CD8-positive, alpha-beta T cell (primary cell): ENCODE measurements at places on chromosomes 6 and 20.

GRCh38 chr20:9597547-9597946 is 83.2 kb downstream of the LAMP5 start:
- no peak for DNase-seq

GRCh38 chr6:34656378-34657036 is 40.1 kb downstream of the ILRUN start:
- peak; percentile 57 for DNase-seq

GRCh38 chr6:153167907-153168306 is 36.8 kb upstream of the RGS17 start:
- no peak for DNase-seq

DNA sequence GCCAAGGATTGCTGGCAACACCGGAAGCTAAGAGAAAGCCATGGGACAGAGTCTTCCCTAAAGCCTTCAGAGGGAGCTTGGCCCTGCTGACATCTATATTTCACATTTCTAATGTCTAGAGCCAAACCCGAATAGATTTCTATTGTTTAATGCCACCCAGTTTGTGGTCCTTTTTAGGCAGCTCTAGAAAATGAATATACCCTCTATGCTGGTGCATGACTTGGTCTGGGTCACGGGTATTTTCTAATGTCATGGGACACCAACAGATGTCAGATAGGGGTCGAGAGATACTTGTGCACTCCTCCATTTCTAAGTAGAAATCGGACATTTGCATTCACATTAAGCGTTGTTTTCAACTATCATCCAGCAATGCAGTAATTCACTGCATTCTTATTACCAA is 37.0 kb upstream of the SOX4 start:
- no peak for DNase-seq

DNA sequence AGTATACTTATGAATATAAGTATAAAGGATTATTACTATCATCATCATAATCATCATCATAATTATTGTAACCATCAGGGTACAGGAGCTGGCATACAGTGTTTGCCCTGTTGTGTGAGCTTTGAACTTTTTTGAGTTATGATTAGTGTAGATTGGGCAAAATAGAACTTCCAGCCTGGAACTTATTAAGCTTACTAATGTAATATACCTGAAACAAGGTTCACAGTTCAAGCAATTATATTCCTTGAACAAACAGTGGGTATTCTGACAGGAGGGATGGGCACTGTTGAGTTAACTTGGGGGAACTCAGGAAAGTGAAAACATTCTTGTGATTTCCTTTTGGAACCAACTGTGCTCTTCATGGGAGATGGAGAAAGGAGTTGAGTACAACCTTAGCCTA is 680.0 kb downstream of the DOK5 start:
- no peak for DNase-seq

DNA sequence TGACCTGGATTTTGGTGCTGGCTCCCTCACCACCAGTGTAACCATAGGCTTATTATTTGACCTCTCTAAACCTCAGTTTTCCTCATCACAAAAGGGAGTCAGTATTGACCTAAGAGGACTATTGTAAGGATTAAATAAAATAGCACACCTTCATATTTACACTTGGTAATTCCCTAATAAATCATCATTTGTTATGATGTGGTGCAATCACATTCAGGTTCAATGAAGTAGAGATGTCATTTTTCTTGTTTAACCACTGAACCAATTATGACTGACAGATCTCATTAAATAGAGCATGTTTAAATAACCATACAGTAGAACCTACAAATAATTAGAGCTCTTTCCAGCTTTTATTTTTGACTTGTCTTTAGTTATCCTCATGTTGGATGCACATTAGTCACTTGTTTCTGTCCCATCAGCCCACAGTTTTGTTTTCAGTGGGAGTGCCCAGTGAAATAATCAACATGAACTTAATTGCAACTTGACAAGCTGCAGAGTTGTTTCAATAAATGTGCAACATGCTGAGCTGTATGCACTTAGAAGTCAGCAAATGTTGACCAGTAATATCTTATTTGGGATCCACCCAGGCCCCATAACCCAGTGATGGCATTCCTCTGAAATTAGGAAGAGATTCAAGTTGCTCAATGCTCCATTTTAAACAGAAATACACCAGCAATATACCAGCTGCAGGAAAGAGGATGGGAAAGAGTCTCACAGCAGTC is 451.7 kb upstream of the MARCKS start:
- DNase-seq: no peak

DNA sequence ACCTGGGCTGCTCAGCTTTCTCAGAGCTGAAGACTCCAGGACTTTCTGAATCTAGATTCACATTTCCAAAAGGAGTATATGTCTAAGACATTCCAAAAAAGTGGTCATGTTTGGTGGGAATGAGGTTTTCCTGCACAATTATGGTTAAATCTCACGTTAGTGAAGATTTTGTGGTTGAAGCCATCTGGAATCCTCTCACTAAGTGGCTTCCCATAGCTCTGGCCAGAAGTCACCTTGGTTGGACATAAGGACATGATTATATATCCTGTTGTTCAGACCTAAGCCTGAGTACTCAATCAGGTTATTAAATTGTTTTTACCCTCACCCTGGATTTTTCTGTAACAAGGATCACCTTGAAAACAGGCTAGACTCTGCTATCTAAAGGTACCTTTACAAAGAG is 176.1 kb upstream of the PLN start:
- no peak for DNase-seq

- no peak for DNase-seq
Measured at GRCh38 chr6:31797588-31797987, 2.0 kb upstream of the VARS1 start.

DNA sequence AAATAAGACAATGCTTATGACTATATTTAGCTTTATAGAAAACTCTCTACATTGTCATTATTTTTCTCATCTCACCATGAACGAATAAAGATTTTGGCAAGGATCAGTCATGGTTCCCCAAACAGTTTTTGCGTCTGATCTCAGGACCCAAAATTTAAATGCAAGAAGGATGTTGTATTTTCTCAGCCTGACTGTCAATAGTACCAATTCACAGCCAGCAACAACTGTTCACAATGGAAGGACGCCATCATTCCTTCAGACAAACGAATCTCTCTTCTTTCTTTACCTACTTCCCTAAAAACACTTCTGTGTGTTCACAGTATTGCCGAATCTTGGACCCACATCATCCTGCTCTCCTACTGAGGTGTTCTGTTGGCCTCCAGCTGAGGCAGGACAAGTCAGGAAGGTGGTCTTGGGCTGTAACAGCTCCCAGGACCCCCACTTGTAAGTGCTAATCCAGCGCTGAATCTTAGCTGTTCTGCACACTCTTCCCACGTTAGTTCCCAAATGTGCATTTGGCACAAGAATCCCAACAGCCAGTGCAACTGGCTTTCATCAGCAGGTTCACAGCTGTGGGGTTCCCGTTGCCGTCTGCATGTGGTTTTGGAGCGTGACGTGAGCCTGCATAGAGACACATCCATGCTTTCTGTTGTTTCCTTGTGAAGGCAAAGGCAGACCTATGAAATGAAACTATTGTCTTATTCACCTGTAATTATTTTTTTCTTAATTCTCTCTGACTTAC is 600.0 kb downstream of the QKI start:
- DNase-seq: no peak

DNA sequence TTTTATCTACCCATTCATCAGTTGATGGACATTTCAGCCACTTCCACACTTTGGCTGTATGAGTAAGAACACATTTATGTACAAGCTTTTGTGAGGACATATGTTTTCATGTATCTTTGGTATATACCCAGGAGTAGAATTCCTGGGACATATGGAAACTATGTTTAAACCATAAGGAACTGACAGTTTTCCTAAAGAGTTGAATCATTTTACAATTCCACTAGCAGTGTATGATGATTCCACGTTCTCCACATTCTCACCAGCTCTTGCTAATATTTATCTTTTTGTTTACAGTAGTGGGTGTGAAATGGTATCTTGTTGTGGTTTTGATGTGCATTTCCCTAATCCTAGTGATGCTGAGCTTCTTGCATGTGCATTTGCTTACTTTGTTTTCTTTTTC is 338.1 kb downstream of the PLCB1 start:
- no peak for DNase-seq

DNA sequence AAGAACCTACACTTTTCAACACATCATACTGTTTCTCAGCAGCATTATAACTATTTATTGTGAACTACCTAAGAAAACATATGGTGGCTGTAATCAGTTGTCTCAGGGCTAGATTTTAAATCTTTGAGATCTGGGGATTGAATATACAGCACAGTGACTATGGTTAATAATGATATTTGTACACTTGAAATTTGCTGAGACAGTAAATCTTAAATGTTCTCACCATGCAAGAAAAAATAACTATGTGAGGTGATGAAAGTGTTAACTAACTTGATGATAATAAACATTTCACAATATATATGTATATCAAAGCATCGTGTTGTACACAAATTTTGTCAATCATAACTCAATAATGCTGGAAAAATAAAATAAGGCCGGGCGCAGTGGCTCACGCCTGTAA is 113.8 kb downstream of the ATXN1 start:
- no peak for DNase-seq

DNA sequence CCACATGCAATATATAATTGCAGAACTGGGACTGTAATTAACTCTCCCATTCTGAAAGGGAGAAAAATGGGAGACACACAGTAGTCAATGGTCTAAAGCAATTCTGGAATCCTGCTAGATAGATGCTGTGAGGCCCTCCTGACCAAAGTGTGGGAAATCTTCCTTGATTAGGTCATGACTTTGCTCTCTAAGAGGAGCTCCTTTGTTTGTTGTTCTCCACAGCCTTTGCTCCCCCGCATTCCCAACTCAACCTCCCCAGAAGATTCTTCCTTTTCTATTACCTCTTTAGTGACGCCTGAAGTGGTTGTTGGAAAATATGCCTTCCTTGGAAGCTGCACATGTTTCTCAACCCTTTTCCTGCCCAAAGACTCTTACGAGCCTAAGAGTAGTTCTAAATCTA is 28.8 kb upstream of the LIN28B start:
- no peak for DNase-seq

DNA sequence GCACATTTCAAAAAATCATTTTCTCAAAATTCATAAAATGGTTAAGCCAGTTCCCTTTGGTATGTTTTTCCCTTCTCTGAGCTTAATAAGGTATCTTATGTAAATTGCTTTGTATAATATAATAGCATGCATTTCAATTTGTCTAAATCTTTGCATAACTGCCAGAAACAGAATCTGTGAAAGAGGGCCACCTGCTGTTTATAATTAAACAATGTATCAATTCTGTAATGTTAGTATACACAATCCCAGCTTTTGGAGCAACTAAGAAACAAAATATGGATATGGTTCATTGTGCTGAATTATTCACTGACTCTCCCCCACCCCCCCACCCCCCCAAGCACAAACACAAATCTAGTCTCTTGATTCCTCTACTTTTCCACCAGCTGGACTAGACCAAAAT is 54.8 kb downstream of the GPX5 start:
- DNase-seq: no peak
